NB4 (cell line): ENCODE measurements at places on chromosomes 11 and 22.
A peak's percentile ranks its signal among the peaks of the same experiment; 100 is the strongest.

DNA sequence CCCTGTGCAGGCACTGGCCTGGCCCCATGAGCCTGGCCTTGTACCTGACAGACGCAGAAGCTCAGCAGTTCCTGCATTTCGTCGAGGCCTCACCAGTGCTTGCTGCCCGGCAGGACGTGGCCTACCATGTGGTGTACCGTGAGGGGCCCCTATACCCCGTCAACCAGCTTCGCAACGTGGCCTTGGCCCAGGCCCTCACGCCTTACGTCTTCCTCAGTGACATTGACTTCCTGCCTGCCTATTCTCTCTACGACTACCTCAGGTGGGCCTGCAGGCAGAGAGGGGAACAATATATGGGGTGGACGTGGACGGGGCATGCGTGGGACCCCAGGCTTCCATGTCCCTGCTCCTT is 4.9 kb downstream of the LARGE2 start:
- DNase-seq, result peak; percentile 47

DNA sequence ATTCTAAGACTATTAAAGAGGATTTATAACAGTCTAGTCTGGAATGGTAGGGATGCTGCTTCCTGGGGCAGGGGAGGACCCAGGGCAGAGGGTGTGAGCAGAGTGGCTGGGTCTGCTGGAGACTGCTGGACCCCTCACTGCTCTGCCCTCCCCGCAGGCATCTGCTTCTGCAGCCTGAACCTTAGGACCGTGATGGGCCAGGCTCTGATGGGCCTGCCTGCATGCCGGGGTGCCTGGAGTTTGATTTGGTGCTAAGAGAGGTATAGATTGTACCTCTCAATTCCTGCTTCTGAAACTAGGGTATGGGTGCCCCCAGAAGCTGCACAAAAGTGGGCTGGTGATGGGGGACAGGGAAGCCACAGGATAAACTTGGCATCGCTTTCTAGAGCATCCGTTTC is 54.9 kb downstream of the CD82 start:
- no peak for DNase-seq

- DNase-seq, result no peak
These were observed 14.9 kb downstream of the EHD1 start for GRCh38 chr11:64863391-64864060.

GRCh38 chr11:46724088-46724487 is 5.1 kb downstream of the F2 start:
- DNase-seq, result peak; percentile 26

GRCh38 chr22:20952544-20953341 is 14.3 kb upstream of the AIFM3 start:
- no peak for DNase-seq

GRCh38 chr11:61534025-61534932 is 25.7 kb downstream of the LRRC10B start:
- DNase-seq, result no peak

- peak; percentile 80 for DNase-seq
These were observed 15.5 kb upstream of the UPK3A start for GRCh38 chr22:45268958-45269844.

GRCh38 chr11:2899080-2899783 is 13.7 kb upstream of the CDKN1C start:
- peak; percentile 68 for DNase-seq

GRCh38 chr11:17145972-17146371 is 61.8 kb downstream of the PIK3C2A start:
- no peak for DNase-seq

DNA sequence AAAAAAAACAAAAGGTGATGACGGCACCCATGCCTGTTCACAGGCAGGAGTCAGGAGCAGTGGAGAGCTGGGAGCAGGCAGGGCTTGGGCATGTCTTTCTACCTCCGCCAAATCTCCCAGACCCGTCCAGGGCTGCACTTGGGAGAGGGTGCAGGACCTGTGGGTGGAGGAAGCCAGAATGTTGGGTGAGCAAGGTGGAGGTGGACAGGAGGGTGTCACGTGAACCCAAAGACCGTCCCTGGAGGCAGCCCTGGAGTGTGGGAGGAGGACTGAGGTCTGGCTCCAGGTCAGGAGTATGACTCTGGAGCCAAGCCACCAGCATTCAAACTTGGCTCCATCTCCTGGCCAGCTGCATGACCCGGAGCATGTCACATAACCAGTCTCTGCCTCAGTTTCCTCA is 26.6 kb upstream of the RELT start:
- DNase-seq, result no peak

GRCh38 chr11:126518071-126518971 is 162.8 kb downstream of the ST3GAL4 start:
- no peak for DNase-seq

- no peak for DNase-seq
These were observed 539.2 kb downstream of the NTM start for GRCh38 chr11:131909426-131910177.

DNA sequence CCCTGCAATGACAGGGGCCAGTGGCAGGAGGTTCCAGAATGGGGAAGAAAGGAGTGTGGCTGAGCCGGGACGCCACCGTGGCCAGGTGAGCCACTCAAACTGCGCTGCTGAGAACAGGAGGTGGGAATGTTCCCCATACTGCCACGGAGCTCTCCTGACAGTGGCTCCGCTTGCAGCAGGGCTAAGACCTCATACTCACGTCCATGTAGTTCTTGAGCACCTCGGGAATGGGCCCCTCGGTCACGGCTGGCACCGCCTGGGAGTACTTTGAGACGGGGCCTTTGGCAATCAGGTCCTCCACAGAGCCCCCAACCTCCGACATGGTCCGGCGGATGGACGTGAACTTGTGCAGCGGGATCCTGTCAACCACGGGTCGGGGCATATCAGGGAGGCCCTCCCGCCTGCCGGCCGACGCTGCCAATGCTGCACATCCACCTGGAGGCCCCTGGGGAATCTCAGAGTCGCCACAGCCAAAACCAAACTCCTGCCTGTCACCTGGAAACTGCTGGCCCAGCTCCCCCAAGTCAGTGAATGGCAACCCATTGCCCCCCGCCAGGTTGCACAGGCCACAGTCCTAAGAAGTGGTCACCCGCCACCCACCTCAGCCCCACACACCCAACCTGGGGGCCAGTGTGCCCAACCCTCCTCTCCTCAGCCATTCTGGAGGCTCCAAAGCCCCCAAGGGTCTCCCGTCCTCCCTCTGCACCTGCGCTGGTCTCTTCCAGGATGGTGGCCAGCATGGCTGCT is 2.4 kb downstream of the CTSD start:
- DNase-seq, result no peak

DNA sequence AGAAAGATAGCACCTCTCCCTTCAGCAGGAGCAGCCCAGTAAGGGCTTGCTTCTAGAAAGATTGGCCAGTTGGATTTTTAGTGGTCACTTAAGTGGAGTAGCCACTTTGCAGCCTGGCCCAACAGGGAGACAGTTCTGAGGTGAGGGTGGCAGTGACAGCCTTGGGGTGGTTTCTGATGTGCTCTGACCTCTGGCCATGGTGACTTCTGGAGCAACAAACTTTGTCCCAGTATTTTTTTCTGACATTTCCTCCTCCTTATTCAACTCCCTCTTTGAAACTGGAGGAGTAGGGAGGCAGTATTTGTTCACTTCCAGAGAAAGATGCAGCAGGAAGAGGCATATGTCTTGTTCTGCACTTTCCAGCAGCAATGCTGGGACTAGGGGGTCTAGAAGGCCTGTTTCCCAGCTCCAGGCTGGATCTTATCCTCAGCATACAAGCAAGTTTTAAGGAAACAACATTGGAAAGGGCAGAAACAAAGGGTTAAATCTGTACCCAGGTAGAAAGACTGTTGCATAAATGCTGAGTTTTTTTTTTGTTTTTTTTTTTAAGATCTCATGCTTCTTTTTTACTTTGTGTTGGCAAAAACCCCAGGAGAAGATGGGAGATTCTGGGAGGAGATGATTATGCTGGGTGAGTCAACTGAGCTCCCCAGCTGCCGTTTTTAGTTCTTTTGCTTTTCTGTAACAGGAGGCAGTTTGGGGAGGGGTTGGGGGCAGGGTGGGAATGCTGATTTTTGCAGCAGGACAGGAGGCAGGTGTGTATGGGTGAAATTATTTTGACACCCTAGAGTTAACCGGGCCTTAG is 37.2 kb downstream of the RCOR2 start:
- no peak for DNase-seq

- DNase-seq, result no peak
These were observed 13.1 kb downstream of the RHOG start for GRCh38 chr11:3827434-3828186.

DNA sequence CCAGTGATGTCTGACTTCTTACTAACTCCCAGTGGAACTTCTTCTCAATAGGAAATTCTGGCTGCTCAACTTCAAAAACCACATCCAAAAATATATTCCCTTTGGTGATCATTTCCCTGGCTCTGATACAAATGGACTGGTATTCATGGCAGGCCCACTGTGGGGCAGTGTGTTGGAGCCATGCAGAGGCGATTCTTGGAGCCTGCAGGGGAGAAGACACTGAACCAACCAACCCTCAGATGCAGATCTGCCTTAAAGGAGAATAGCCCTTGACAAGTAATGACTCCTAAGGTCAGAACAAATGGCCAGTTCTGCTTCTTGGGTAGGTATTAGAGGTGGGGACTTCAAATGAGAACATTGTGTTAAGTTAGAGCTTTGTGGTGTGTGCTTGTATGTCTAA is 12.2 kb downstream of the OR4D9 start:
- peak; percentile 27 for DNase-seq
